ENCODE measurements at places on chromosomes 2 and 18. TPM values are rescaled to one million over a fixed set of nuclear protein-coding genes. Genes with fewer than 3 reads are reported as not detected.

Gene SERPINB12
- not detected for total RNA-seq

Gene IL1A
- 2.1 TPM for total RNA-seq

Gene RAB27B
- total RNA-seq = not detected

Gene ABCG8
- not detected for total RNA-seq

Gene EVX2
- not detected for total RNA-seq

Gene IL1B
- total RNA-seq = 15.8 TPM

Gene GREB1L
- total RNA-seq = 0.07 TPM

Gene MEP1B
- not detected for total RNA-seq

DNA sequence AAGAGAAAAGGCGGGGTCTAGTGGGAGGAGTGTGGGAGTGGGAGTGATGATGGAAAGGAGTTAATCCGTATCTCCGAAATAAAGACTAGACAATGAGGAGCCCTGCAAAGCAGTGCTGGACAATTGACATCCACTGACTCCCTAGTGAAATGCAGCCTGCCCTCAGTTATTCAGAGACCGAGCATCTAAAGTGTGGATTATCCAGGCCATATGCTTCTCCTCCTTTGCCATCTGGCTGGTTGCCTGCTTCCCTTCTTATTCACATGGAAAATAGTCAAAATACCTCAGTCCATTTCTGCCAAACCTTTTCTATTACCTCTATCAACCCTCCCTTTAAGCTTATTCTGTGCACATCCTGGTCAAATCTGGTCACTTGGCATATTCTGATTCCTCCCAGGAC is 288.8 kb upstream of the SIX3 start:
- DNase-seq = peak; percentile 3

DNA sequence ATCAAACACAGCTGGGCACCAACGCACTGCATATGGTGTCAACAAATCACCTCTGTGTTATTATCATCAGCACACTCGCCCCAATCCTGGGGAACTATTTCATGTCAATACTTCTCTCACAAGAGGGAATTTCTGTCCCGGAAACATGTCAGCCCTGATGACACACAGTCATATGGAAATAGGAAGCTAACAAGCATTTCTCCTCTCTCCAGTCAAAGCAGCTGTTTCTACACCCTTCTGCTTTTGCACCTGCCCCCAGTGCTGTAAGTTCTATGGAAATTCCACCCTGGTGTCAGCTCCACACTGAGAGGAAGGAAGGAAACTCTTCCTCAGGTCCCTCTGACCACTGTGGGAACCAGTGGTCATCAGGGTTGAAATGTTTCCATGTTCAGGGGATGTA is 447.6 kb upstream of the ID2 start:
- DNase-seq = no peak

- no peak for DNase-seq
Measured at GRCh38 chr18:67219821-67220220, 296.7 kb downstream of the DSEL start.

- peak; percentile 33 for DNase-seq
Measured at GRCh38 chr2:62304429-62305417, 108.8 kb downstream of the B3GNT2 start.

DNA sequence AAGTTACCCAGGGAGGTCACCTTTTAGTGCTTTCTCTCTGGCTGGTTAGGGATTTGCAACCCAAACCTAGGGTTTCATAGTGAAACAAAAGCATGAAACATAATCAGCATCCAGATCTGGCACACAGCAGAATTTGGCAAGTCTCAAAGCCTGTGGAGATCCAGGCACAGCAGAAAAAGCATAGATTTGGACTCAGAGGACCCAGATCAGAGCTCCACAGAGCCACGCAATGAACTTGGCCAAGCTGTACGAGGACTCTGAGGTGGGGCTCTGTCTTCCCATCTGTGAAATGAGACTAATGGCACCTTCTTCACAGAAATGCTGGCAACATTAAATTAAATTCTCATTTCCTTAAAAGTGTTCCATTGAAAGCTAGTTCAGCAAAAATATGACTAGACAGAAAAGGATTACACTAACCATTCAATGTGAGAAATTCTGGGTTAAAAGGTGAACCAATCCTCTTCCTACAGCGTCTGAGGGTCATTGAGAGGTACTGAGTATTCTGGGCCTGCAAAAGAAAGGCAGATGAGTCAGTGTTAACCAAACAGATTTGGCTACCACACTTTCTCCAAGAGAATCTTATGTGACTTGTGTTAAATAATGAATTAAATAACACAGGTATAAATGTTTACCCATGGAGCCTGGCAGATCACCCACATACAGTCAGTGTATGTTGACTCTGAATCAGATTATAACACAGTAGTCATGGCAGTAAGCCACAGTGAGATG is 266.3 kb downstream of the MREG start:
- DNase-seq = no peak

GRCh38 chr2:70356941-70357683 is 55.2 kb upstream of the FAM136A start:
- DNase-seq = no peak

DNA sequence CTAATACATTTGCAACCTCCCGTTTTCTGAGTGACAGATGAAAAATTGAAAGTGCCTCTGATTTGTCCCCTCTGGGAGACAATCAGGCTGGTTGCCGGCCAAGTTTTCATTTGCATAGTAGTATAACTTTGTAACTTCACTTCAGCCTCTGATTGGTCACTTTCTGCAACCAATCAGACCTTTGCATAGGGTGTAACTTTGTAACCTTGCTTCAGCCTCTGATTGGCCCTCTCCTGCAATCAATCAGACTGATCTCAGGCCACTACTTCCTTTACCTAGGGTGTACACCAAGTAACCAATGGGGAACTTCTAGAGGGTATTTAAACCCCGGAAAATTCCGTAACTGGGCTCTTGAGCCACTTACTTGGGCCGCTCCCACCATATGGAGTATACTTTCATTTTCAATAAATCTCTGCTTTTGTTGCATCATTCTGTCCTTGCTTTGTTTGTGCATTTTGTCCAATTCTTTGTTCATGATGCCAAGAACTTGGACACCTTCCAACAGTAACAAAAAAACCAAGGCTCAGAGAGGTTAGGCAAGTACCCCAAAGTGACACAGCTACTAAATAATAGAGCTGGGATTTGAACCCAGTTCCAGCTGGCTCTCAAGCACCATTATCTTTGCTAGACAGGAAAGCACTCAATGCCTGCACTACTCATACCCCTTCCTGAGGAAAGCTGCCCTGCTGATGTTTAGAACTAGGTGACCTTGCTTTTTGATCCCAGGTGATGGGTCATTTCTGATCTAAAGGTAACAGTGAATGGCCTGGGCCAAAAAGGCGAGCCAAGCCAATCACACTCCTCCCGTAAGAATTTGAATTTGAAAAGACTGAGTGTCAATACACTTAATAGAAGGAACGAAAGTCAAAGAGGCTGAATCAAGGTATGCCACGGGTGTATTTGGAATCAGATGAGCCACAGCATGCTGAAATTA is 10.9 kb upstream of the MYOM1 start:
- peak; percentile 16 for DNase-seq

DNA sequence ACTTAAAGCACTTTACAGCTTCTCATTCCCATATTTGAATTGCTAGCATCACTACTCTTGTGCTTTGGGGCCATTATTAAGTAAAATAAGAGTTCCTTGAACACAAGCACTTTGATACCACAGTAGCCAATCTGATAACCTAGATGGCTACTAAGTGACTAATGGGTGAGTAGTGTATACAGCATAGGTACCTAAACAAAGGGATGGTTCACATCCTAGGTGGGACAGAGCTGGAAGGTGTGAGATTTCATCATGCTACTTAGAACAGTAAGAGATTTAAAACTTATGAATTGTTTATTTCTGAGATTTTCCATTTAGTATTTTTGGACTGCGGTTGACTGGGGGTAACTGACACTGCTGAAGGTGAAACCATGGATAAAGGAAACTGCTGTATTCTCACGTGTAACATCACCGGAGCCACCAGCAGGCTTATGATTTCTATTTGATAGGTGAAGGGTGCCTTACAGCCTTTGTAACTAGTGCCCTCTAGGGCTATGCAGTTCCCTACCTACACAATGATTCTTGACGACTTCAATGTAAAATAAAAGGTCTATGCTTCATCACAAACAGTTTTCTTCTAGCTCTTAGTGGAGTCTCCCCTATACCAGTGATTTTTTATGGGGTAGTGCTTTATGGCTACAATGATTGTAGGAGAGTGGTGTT is 22.1 kb upstream of the CRIM1 start:
- no peak for DNase-seq

DNA sequence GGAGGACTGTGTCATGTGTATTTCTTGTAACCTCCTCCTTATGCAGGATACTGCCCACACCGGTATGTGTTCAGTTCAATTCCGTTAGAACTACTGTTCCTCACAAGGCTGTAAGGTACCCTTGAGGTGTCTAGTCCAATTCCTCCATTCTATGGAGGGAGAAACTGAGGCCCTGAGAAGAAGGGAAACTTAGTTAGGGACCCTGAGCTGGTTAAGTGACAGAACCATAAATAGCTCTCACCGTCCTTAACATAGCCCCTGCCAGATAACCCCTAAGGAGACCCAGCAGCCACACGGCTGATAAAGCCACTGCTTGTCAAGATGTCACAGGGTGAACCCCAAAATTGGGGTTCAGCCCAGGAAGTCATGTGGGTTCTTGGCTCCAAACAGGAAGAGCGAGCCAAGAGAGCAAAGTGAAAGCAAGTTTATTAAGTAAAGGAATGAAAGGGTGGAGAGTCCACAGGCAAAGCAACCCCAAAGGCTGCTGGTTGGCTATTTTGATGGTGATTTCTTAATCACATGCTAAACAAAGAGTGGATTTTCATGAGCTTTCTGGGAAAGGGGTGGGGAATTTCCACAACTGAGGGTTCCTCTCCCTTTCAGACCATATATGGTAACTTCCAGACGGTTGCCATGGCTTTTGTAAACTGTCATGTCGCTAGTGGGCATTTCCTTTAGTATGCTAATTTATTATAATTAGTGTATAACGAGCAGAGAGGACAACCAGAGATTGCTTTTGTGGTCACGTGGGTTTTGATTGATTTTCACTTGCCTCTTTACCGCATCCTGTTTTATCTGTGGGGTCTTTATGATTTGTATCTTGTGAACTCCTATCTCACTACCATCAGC is 83.4 kb upstream of the RTN4 start:
- no peak for DNase-seq

GRCh38 chr2:25957743-25958142 is 24.6 kb downstream of the KIF3C start:
- DNase-seq = no peak

GRCh38 chr2:191352536-191352935 is 107.3 kb downstream of the MYO1B start:
- peak; percentile 53 for DNase-seq

DNA sequence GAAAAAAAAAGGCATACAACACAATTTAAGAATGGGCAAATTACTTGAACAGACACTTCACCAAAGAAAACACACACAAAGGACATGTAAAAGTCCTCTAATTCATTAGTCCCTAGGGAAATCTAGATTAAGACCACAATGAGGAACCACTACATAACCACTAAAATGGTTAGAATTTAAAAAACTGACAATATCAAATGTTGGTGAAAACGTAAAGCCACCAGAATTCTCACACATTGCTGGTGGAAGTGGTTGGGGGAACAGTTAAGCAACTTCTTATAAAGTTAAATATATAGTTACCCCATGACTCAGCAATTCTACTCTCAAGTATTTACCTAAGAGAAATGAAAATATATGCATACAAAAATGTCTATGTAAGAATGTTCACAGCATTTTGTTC is 11.8 kb downstream of the RTN4 start:
- no peak for DNase-seq

DNA sequence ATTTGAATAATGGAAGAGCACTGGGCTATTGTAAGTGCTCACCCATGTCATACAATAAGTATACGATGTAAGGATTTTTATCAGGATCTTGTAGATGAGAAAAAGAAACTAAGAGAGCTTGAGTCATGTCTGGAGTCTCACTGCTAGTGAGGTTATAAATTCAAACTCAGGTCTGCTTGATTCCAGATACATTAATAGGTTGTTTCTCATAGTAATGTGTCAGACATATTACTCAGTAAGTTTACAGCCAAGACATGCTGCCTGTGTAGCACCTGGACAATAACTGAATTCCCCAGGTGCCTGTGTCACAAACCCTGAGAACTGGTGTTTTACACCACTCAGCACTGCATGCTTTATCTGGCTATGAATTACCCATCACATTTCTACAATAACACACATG is 216.9 kb upstream of the LRP1B start:
- no peak for DNase-seq

DNA sequence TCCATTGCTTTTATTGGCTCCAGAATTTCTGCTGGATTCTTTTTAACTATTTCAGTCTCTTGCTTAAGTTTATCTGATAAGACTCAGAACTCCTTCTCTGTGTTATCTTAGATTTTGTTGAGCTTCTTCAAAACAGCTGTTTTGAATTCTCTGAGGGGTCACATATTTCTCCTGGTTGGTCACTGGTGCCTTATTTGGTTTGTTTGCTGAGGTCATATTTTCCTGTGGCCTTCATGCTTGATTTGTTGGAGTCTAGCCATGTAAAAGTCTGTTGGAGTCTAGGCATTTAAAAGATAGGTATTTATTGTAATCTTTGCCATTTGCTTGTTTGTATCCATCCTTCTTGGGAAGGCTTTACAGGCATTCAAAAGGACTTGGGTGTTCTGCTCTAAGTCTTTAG is 398.7 kb downstream of the DSEL start:
- no peak for DNase-seq

DNA sequence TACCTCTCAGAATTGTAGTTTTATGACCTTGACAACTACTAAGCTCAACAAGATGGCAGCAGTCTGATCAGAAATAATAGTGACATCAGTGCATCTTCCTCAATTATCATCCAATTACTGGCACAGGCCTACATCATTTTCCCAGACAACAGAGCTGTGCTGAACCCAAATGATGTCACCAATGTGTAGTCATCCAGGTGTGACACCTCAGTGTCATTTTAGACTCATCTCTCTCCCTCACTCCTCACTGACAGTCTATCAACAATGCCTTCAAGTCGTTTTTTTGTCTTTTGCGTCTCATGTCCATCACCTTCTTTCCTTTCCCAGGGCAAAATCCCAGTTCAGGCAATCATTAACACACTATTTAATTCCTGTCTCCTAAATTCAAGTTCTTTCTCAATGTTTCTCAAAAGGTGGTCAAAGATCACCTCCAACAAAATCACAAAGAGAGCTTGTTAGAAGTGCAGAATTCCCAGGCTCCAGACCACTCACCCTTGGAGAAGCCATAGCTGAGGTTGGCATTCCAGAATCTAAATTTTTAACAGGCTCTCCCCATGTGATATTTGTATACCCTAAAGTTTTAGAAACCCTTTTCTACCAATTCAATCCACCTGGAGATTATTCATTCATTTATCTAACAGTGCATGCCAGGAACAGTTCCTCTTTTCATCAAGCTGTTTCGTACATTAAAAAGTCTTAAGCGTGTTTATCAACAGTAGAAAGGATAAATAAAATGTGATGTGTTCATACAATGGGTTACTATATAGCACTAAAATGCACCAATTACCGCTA is 125.3 kb upstream of the KLF7 start:
- DNase-seq = no peak

- no peak for DNase-seq
Measured at GRCh38 chr2:222566229-222566628, 89.7 kb downstream of the FARSB start.

Data from MG63 (cell line).